ENCODE measurements at places on chromosomes 6 and 20.

DNA sequence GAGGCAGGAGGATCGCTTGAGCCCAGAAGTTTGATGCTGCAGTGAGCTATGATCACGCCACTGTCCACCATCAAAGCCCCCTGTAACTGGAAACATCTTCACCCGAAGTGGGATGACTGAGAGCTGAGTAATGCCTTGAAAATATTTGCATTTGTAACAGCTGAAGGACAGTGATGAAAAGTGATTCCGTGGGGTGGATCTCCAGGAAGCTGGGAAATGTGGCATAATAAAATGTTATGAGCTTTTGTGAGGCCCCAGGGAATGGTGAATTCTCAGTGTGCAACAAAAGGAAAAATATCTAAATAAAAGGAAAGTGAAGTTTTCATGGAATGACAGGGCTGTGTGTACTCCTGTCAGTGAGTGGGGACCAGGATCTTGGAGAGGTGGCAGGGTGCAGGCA, 92.0 kb downstream of the JAG1 start:
- no peak for DNase-seq

DNA sequence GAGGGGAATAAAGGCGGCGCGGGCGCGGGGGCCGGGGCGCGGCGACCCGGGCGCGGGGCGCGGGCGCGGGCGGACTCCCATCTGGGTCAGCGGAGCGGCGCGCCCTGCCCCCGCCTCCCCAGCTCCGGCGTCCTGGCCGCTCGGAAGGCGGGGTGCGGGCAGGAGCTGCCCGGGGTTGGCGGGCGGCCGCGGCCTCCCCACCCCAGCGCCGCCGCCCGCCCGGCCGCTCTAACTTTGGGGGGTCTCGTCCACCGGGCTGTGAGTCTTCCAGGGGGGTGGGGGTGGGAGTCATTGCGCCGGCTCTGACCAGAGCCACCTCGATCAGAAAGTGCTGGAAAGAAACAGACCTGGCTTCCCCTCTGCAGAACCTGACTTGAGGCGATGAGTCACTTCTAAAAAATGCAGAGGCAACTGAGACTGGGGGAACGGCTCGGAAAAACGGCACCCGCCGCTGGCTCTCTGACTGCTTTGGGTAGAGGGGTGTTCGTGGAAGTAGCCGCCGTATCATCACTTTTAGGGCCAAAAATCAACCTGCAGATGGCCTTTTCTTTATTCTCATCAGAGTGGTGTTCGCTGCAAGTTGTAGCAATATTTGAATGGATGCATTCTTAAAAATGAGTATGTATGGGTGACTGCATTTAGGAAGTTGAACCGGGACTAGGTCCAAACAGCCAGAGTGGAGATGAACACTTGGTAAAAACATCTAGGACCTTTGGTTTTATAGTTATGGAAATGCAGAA, 667 bp downstream of the CAP2 start:
- DNase-seq, result no peak

GRCh38 chr20:63483834-63484233, 11.4 kb upstream of the KCNQ2 start:
- DNase-seq, result no peak

- DNase-seq, result no peak
Observed at GRCh38 chr20:61502433-61502832, 250.4 kb downstream of the CDH4 start.

- no peak for DNase-seq
Observed at GRCh38 chr20:58822748-58823730, 27.7 kb downstream of the GNAS-AS1 start.

DNA sequence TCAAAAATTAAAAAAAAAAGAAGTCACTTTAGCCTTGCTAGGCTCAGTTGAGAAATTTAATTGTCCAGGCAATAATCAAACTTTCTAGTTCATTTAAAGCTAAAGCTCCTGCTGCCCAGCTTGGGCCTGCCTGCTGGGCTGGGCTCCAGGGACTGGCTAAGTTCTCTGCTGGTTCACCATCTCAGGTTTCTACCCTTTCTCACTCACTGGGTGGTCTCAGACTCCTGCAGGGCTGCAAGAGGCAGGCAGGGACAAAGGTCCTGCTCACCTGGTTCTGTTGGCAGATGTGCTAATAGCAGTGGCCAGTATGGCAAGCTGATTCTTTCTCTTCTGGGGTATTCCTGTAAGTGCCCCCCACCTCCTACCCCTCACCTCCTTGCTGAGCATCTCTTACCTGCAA, 21.2 kb upstream of the RTF2 start:
- no peak for DNase-seq

DNA sequence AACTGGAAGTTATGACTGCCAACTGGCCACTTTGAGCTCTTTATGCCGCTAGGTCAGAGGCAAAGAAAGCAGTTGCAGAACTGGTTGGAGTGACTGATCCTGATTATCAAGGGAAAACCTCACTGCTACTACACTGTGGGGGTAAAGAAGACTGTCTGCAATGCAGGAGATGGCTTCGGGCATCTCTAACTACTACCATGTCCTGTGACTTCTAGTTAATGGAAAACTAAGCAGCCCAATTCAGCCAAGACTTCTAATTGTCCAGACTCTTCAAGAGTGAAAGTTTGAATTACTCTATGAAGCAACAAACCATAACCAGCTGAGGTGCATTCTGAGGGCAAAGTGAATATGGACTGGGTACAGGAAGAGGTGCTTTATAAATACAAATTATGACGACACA, 773.6 kb upstream of the SLC35B3 start:
- no peak for DNase-seq

DNA sequence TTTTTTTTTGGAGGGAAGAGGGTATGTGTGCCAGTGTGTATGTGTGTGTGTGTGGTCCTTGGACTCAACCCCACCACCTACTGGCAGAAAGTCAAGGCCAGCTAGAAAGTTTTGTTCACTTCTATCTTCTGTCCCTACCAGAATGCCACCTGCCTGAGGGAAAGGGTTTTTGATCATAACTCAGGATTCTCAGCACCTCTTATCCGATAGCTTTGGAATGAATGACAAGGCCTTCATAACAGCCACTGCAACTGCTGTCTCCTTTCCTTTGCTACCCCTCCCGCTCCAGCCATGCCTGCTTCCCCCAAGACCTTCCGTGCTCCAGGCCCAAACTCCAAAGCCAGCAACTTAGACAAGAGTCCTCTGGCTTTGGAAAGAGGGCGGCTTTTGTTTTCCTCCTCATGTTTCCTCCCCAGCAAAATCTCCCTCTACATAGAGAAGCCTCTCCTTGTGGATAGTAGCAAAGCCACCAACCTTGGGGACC, 18.7 kb downstream of the BTN3A1 start:
- DNase-seq, result no peak

GRCh38 chr6:88872962-88873361, 90.5 kb downstream of the RNGTT start:
- no peak for DNase-seq

DNA sequence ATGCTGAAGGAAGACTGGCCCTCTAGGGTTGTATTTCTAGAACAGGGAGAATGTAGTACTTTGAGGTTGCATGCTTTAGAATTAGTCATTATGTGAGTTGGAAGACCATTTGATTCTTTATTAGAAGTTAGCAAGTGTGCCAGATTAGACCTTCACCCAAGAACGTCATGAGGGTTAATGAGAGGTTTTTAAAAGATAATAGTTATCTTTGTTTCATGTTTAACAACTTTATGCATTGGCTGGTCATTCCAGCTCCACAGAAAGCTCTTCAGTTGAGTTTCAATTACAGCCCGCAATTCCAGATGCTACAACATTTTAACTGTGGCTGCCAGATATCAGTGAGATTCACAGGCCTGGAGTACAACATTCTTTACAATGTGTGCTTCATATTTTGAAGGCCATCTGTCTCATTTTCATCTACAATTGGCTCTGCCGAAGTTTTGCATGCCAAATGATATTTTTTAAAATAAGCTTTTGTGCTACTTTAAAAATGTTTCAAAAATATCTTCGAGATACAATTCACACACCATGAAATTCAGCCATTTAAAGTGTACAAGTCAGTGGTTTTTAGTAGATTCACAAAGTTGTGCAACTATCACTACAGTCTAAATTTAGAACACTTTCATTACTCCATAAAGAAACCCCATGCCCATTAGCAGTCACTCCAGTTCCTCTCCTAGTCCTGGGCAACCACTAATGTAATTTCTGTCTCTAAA, 61.1 kb upstream of the FBXO30 start:
- no peak for DNase-seq

Measured in brain pericyte (primary cell).